Stimulated activated CD4-positive, alpha-beta T cell treated with anti-CD3 and anti-CD28 coated beads, Interleukin-2, amount 100 ng/mL, for 48 hours (primary cell): ENCODE measurements at places on chromosomes 16 and 17.

DNA sequence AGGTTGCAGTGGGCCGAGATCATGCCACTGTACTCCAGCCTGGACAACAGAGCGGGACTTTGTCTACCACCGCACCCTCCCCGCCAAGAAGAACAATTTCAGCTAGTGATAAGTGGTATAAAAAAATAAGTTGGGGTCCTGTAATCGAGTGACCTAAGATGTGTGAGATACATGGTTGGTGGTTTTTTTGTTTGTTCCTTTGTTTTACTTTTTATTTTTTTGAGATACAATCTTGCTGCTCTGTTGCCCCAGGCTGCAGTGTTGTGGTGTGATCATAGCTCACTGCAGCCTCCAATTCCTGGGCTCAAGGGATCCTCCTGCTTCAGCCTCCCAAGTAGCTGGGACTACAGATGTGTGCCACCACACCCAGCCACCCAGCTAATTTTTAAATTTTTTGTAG, 58.7 kb downstream of the PITPNC1 start:
- DNase-seq, result no peak

- DNase-seq, result no peak
Measured at GRCh38 chr16:81431554-81432353, 12.9 kb upstream of the CMIP start.

DNA sequence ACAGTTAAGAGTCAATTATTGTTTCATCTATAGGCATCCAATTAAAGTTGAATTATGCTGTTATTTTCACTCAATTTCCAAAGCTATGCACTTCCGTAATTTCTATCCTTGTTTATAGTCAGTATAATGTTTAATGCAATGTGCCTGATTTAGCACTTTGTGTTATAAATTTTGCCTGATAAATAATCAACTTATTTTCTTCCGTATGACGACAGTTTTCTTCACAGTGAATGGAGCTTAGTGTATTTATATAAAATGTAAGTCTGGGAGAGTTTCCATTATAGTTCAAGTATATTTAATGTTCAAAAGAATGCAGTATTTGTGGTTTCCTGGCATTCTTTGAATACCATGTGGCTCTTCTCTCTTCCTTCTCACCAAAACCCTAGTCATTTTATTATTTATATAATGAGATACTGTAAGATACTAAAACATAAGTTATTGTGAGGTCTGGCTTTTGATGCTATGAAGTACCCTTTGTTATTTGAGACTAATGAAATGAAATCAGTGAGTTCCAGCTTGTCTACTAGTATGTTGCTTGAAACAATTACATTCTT, 240.6 kb downstream of the PRKCA start:
- no peak for DNase-seq

- DNase-seq, result no peak
Measured at GRCh38 chr17:83100853-83101391, 21.5 kb downstream of the METRNL start.

DNA sequence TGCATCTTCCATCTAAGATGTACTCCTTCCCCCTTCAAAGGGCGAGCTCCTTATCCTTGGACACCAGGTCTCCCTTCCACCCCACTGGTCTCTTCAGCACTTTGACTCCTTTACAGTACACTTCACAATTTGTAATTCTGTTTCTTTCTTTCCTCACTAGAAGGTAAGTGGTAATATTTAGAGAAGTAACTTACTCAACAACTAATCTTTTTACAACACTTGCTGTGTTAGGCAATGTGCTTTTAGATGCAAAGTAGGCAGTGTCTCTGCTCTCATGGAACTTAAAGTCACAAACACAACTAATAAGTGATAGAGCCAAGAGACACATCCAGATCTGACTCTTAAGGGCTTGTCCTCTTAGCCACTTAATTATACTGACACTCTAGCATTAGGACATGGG, 6.4 kb downstream of the SIAH1 start:
- no peak for DNase-seq

DNA sequence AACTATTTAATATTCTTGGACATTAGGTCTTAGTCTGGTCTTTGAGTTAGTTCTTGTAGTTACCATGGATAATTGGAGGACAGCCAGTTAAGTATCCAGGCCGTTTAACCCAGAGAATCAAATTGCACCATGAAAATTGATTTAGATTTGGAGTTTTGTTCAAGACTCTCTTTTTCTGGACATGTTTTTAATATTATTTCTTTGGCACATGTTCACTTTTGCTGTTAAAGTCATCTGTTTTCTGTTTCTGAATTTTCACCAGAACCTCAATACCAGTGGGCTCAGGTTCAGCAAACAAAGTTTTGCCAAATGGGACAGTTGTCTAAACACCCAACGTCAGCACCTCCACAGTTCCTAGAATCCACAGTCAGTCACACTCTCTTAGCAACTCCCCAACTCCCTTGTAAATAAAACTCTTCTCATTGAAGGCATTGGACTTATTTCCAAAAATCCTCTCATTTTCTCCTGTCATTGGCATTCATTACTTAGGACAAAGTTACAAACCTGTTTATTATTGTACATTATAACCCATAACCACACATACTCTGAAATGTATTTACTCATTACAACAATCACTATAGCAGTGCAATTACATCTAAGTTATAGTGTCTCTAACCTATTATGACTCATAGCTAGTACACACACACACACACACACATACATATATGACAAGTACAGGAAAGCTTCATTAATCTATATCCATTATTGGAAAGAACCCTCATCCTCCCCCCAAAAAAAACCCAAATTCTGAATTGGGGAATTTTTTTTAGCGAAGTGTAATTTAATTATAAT, 33.5 kb upstream of the DNAH9 start:
- no peak for DNase-seq

- DNase-seq, result no peak
Measured at GRCh38 chr17:39213852-39214251, 11.9 kb downstream of the STAC2 start.

DNA sequence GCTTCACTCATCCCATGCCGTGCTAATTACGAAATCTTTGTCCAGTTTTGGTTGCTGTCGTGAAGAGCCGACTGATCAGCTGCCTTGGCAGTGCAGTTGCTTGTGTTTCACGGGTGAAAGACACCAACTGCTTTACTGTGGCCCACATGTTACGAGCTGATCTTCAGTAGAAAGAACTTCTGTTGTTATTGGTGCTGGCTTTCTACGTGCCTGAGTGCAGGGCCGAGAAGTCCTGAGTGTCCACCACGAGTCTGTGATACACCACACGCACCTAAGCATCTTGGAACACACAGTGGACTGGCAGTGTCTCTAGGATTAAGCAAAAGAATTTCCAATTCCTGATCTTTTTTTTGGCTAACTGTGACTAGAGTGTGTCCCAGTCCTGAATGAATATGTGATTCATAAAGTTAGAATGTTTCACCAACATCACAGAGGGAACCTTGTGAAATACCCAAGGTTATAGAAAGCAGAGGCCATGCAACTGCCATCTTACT, 70.4 kb upstream of the CLEC18A start:
- no peak for DNase-seq

DNA sequence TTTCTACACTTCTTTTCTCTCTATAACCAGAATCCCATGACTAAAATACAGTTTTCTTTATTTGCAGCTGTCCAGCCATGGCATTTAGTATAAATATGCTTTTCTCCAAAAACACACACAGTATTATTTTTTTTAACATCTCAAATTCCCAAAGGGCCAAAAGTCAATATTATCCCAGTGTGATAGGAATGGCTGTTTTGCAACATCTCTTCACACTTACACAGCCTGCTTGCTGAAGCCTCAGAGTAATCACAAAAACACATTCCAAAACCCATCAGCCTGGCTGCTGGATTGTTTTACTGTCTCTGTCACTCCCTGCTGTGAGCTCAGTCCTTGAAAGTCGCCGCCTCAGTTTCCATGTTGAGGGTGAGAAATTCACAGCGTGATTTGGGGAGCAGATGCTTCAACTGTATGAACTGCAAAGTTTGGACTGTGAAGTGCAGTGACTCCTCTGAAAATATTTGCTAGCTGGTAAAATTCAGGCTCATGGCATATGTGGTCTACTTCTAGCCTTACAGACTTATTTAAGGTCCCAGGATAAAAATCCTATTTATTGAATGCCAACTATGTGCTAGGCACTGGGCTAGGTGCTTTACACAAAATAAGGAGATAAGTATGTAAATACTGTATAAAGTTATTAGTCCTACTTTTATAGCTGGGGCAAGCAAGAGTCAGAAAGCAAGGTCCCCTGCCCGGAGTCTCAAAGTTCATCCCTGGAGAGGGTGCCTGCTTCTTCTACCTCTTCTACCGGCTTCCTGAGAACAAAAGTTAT, 116.5 kb downstream of the SOCS1 start:
- no peak for DNase-seq

- DNase-seq, result no peak
Measured at GRCh38 chr16:2883458-2883908, 468 bp downstream of the FLYWCH2 start.

DNA sequence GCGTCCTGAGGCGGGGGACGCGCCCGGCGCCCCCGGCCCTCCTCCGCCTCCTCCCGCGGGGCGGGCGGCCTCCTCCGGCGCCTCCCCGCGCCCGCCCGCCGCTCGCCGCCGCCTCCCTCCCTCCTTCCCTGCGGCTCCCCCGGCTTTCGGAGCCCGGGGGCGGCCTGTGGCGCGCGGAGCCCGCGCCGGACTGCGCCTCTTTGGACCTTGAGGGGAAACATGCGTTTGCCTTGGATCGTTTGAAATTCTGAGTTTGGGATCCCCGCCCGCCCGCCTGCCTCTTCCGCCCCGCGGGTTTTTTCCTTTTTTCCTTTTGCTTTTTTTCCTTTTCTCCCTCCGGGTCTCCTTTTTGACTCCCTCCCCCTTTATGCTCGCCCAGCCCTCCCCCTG, 390 bp downstream of the ZNRF1 start:
- no peak for DNase-seq

GRCh38 chr16:20744922-20745440, 3.4 kb upstream of the THUMPD1 start:
- DNase-seq, result no peak

GRCh38 chr16:73171380-73171779, 123.5 kb upstream of the ZFHX3 start:
- no peak for DNase-seq

GRCh38 chr16:3101018-3101840, 2.1 kb upstream of the ZSCAN10 start:
- DNase-seq, result peak; percentile 47

GRCh38 chr16:12091569-12092543, 115.3 kb downstream of the SNX29 start:
- no peak for DNase-seq

GRCh38 chr17:2792366-2793169, 3.7 kb upstream of the RAP1GAP2 start:
- DNase-seq, result peak; percentile 39

GRCh38 chr16:78045865-78046581, 23.7 kb downstream of the CLEC3A start:
- DNase-seq, result peak; percentile 34

DNA sequence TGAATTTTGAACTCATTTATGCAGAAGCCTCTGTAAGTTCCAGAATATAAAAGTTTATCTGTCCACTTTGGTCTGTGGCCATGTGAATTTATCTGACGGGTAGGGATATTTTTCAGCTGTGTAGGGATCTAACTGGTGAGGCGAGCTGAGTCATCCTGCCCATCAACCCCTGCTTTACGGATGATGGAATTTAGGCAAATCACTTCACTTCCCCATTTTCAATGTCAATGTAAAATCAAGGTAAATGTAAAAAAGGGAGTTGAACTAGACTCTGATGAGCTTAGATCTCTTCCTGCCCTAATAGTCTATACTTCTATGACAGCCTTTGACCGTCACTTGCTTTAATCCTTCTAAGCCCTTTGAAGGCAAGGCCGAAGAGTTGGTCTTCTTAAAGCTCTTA, 2.6 kb downstream of the SLC16A6 start:
- no peak for DNase-seq

DNA sequence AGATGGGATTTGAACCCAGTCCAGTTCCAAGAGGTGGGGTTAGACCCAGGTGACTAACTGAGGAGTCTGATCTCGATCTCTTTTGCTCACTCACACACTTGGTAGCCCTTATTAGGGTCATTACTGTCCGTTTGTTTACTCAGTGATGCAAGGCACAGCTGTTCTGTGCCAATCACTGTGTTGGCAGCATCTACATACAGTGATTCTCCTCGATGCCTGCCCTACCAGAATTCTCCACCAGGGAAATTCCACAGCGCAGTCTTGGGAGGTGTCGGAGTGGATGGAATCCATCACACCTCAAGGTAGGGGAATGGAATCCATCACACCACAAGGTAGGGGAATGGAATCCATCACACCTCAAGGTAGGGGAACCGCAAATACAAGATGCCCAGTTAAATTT, 279.6 kb downstream of the MAF start:
- DNase-seq, result no peak

GRCh38 chr17:44465276-44465675, 37.9 kb downstream of the GPATCH8 start:
- DNase-seq, result no peak

DNA sequence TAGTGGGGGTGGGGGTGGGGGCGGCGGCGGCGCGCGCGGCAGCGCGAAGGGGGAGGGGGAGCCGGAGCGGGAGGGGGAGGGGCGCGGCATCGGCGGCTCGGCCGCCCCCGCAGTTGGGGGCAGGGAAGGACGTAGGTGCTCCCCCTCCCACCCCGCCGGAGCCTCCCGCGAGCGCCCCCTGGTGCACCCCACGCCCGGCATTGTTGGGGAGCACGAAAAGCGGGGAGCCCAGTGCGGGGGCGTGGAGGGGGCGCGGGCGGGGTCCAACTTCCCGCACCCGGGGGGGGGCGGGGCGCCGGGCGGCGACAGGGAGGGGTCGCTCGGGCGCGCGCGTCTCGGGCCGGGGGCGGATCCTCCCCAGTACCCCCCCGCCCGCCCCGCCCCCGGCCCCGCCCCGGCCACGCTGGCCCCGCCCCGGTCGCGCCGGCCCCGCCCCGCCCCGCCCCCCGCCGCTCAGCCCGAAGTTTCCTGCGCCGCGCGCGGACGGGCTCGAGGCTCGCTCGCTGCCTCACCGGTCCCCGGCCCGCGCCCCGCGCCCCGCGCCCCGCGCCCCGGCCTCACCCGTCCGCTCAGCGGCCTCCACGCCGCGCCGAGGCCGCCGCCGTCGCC, at the start of gene CACNA1H:
TSS of gene CACNA1H (plus strand) at position 456 of the 609 bp plus-strand sequence. CDS start 632 bp downstream, outside the sequence.
- peak; percentile 32 for DNase-seq

- DNase-seq, result no peak
Measured at GRCh38 chr17:60321336-60322055, 70.4 kb downstream of the USP32 start.

- DNase-seq, result no peak
Measured at GRCh38 chr17:40293363-40293762, 5.7 kb downstream of the CDC6 start.

- DNase-seq, result no peak
Measured at GRCh38 chr17:49278076-49278475, 47.5 kb upstream of the PHOSPHO1 start.

- no peak for DNase-seq
Measured at GRCh38 chr16:69039333-69039941, 66.0 kb upstream of the HAS3 start.

GRCh38 chr17:27578718-27579085, 52.3 kb upstream of the LGALS9 start:
- DNase-seq, result peak; percentile 43

- DNase-seq, result no peak
Measured at GRCh38 chr16:53085931-53086421, 31.2 kb downstream of the CHD9 start.

- DNase-seq, result no peak
Measured at GRCh38 chr16:22117609-22118008, 25.3 kb downstream of the VWA3A start.

DNA sequence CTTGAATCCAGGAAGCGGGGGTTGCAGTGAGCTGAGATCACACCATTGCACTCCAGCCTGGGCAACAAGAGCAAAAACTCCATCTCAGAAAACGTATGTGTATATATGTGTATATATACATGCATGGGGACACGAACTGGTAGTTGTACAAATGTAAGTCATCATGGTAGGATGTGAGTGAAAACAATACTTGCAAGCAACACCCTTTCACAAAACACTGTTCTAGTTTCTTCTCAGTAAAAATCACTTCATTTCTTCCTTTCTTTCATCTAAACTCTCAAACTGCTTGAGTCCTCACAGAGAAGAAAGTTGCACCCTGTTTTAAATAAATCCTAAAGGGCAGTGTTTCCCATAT, 51.8 kb downstream of the METTL16 start:
- DNase-seq, result no peak
